ENCODE measurements at places on chromosomes 6 and 20.

- DNase-seq, result no peak
Measured at GRCh38 chr20:11176431-11176830, 502.6 kb upstream of the JAG1 start.

DNA sequence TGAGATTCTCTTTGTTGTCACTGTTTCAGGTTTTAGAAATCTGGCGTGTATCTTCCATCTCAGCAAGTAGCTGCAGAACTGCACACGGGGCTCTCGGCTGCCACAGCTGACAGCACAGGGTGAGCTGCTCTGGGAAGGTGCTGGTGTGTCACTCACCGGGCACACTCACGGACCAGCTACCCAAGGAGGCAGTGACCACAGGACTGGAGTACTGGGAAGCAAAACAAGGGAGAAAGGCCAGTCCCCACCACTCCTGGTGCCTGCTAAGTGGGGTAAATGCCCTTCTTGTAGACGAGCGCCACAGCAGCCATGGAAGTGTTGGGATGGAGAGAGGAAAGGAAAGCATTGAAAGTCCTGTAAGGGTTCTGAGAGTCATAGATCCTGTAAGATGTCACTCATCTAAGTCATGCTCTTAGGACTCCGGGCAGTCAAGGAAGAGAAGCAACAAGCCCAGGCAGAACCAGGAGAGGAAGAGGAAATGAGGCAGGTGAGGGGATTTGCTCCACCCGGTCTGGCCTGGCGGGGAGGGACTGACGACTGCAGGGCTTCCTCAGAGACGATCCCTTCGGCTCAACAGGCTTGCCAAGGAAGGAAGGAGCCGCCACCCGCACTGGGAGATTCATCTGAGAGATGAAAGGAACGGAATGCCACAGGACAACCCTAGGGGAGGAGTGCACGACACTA is 48.1 kb downstream of the PRDM1 start:
- DNase-seq, result no peak

DNA sequence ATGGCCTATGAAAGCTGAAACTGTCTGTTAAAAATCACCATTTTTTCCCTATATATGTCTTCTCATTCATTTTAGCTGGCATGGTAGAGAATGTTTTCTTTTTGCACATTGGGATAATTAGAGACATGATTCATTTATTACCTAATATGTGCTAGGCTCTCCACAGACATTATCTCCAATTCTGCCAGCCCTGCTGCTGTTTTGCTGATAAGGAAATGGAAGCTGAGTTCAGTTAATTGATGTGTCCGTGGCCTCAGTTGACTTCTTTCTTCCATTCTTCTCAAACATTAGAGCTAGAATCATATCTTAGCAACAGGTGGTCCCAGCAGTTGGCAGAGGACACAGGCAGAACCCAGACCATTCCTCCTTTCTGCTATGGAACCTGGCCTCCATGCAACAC is 644.1 kb upstream of the CITED2 start:
- DNase-seq, result no peak

DNA sequence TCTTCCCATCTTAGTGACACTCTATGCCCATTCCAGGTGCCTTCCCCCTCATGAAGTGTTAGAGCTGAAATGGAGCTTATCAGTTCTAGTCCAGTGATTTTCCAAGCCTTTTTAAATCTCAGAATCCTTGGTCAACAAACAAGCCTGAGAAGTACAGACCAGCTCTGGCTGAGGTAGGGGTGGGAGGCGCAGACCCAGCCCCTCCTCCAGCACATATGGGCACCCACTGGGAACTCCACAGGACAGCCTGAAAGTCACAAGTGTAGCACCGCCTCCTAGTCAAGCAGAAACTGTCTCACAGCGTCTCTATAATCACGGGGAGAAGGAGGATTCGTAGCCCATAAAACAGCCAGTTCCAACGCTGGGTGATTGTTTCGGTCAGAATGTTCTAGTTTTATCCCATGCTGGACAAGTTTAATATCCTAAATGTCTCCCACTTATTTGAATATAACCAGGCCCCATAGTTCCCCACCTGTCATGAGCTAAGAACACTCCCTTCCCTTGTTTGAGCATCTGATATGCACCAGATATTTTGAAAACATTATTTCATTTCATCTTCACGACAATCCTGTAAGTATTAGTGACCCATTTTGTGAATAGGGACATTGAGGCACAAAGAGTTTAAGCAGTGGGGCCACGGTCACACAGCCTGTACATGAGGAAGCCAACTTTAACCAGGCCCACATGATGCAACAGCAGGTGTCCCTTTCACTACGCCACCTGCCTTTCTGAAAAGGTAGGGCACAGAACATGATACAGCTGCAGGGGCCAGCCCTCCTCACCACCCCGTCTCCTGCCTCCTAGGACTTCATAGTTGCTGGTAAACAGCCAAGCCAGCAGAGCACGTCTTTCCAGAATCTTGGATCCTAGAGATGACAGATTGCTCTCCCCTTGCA is 40.1 kb downstream of the TRAF3IP2 start:
- peak; percentile 20 for DNase-seq

DNA sequence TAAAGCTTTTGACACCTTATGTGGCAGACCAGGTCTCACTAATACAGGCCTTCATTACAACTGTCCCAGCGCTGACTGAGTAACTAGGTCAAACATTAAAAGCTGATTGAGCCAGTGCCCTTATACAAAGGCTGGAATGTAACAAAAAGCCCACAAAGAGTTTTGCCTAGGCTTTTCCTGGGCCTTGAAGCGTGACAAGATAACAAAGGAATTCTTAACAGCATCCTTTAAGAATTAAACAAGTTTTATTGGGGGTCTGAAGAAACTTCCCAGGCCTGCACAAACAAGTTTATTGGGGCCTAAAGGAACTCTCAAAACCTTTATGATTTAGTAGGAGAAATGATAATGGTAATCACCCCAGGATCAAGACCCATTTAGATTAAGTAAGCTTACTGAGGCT is 267.6 kb upstream of the FAM83B start:
- no peak for DNase-seq

GRCh38 chr20:873875-874607 is 40.5 kb downstream of the FAM110A start:
- no peak for DNase-seq

- peak; percentile 11 for DNase-seq
Measured at GRCh38 chr6:136510782-136511181, 39.4 kb downstream of the MAP7 start.

- no peak for DNase-seq
Measured at GRCh38 chr6:161256407-161256806, 17.5 kb downstream of the AGPAT4 start.

GRCh38 chr6:168084465-168085160 is 5.6 kb upstream of the FRMD1 start:
- DNase-seq, result no peak

GRCh38 chr20:63098195-63098810 is 91.5 kb upstream of the BHLHE23 start:
- no peak for DNase-seq

GRCh38 chr20:50595988-50596693 is 86.0 kb downstream of the PTPN1 start:
- DNase-seq, result no peak

Data from activated naive CD8-positive, alpha-beta T cell treated with anti-CD3 and anti-CD28 coated beads, Interleukin-2, amount 50 U/mL, for 24 hours (primary cell).